SW 1271 (cell line): ENCODE measurements at places on chromosomes 1 and 21.

DNA sequence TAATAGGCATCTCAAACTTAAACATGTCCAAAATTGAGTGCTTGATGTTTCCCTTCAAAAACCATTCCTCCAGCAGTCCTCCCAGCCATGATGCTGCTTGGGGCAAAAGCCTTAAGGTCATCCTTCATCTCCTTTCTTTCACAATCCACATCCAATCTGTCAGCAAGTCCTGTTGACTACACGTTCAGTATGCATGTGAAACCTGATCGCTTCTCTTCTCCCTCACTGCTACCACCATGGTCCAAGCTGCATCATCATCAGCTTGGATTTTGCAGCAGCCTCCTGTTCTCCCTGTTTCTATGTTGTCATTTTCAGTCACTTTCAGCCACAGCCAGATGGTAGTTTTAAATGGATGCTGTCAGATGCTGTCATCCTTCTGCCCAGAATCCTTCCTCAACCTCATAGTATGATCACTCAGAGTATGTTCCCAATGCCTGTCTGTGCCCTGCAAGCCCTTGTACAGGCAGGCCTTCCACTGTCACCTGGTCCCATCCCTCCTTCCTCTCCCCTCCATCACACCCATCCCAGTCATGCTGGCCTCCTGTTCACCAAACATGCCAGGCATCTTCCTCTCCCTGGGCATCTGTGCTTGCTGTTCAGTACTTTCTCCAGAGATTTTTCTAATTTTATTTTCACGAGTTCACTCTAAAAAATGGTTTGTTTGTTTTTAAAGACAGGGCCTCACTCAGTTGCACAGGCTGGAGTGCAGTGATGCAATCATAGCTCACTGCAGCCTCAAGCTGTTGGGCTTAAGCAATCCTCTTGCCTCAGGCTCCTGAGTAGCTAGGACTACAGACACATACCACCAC lies 66.0 kb downstream of the SYDE2 start:
- no peak for DNase-seq

DNA sequence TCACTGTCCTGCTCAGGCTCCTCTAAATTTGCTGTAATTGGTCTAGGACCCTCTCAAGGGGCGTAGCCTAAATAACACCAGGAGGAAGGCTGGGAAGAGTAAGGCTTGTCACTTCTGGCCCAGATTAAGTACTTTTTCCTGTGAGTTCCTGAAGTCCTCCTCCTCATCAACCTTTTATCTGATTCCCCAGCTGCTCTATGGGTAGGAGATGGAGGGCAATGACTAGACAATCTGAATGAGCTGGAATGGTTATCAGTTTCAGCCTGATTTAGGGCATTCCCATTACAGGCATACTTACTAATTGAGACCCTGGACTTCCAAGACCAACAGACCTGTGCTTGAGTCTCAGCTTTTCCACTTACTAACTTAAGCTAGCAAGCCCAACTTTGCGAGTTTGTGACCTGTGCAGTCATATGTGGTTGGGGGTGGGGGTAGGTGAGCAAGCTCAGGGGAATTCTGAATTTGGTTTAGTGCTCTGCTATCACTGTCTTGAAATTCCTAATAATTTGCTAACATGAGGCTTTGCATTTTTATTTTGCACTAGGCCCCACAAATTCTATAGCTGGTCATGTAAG lies 18.0 kb upstream of the FGGY start:
- no peak for DNase-seq

- DNase-seq, result no peak
Observed at GRCh38 chr21:33314111-33314510, 10.7 kb upstream of the IFNAR1 start.

DNA sequence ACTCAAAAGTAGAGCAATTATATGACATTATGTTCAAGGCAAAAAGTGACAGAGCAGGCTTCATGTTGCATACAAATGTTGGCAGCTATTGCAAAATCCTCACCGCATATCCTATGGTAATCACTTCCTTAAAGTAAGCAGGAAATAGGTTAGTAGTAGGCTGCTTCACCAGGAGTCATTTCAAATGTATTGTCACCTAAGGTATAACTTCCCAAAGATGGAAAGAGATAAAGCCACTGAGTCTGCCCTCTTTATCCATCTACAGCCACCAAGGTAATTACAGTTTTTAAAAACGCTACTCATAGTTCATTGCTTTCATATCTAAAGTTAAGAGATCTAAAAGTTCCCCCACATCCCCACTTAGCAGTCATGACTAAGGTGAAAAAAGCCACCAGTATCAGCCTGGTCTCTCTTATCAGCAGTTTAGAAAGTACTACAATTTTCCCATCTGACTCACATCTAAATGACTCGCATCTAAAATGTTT lies 31.6 kb upstream of the UBE2U start:
- DNase-seq, result no peak

- DNase-seq, result no peak
Observed at GRCh38 chr1:61043010-61043820, 39.1 kb upstream of the NFIA start.

DNA sequence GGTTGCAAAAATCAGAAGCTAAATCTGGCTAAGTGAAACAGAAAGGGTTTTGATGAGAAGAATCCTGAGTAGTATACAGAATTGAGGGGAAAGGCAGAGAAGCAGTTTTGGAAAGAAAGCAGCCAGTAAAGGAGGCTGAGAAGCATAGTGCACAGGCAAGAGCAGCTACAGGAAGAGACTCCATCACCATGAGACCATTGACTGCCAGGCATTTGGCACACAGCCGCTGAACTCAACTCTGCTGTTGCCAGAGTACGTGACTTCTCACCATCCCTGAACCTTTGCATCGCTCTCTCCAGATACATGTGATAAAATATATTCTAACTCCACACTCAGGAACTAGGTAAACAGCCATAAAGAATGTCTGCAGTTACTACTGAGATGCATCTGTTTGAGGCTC lies 128.3 kb upstream of the C1orf21 start:
- DNase-seq, result no peak

- DNase-seq, result no peak
Observed at GRCh38 chr1:234732671-234733390, 122.9 kb upstream of the IRF2BP2 start.

DNA sequence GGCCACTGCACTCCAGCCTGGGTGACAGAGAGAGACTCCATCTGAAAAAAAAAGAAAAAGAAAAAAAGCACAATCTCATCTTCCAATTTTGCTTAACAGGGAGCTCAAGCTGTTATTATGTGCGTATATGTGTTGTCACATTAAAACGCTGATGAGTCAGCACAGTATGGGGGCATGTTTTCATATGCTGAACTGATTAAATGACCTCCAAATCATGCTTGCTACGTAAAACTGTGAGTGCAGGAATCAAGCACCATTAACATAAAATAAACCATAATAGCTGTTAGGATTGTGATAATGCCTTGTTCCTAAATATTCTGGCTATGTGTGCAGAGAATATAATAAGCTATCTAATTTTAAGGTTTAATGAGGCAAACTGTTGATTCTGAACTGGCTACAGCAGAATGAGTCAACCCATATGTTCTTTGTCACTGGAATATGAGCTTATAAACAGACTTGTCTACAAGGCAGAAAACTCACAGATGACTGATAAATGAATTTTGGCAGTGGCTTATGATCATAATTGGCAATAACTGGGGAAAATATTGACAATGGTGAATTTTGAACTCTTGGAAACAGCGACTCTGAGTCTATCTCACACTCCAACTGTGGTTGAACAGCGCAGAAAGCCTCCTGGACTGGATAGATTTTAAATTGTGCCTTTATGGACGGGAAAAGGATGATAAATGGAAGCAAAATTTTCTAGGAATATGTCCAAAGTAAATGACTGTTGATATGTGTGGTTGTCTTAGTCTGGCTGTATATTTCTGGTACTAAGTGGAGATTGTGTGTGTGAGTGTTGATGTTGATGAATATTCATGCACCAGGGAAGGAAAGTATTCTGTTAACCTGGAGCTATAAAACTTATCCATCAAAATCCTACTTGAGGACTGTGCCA lies 75.5 kb downstream of the VCAM1 start:
- DNase-seq, result no peak

DNA sequence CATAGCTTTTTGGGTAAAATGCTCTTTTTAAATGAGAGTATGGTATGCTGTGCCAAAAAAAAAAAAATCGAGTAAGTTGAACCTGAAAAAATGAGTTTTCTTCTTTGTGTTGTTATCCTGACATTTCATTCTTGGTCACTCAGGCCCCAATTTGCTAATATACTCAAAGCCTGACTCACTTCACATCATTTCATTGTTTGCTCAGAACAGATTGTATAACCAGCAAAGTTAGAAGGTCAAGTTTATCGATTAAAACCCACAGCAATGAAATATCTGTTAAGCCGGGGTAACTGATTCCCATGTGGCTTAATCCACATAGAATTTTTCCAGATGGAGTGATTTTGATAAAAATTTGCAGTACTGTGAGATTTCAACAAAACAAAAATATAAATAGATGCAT lies 363.7 kb downstream of the NEGR1 start:
- no peak for DNase-seq

GRCh38 chr1:196387766-196388165 lies 220.5 kb downstream of the KCNT2 start:
- DNase-seq, result no peak

GRCh38 chr1:165423136-165423535 lies 21.8 kb downstream of the RXRG start:
- DNase-seq, result no peak

- no peak for DNase-seq
Observed at GRCh38 chr1:24759492-24759891, 14.2 kb downstream of the CLIC4 start.

DNA sequence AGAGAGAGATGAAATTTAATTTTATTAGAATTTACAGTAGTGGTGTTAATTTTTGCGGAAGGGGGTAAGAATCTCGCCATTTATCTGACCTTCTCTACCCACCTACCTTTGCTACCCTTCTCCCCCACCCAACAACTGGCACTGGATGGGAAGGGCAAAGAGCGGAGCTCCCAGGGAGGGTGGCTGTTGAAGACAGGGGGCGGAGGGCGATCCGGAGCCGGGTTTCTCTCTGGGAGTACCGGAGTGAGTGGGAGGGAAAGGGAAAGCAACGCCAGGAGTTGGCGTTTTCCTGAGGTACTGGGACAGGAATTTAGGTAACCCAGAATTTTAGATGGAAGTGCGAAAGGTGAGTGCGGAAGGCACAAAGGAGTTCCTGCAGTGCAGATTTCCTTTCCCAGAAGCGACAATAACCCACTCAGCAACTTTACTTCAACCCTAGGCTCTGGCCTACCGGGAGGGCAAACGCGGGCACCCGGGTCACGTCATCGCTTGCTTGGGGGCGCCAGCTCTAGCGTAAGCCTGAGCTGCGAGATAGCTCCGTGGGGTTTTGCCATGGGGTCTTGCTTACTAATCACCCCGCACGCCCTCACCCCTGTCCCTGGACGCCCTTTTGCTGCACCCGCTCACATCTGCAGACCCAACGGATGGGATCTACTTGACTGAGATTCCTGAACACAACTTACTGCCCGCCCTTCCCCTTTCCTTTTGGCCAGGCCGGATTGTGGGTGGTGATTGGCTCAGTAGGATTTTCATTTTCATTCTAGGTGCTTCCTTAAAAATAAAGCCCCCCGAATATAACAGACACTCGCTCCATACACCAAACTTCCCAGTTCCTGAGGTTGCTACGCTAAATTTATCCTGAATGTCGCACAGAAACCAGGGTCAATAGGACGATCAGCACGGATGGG lies 413.0 kb upstream of the ESRRG start:
- DNase-seq, result no peak

DNA sequence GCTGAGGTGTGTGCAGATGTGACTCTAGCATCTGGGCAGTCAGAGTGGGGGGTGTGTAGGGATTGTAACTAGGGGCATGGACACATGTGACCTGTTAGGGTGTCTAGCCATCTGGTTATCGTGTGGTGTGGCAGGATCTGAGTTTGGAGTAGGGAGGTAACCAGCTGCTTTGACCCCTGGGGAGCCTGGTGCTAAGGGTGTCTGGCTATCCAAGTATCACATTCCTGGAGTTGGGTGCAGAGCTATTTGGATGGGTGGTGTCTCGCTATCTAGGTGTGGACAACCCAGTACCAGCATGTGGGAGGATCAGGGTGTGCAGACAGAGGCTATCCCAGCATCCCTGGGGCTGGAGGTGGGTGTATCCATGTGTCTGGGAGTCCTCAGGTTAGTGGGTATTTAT lies 4.7 kb downstream of the PTPRU start:
- DNase-seq, result no peak

DNA sequence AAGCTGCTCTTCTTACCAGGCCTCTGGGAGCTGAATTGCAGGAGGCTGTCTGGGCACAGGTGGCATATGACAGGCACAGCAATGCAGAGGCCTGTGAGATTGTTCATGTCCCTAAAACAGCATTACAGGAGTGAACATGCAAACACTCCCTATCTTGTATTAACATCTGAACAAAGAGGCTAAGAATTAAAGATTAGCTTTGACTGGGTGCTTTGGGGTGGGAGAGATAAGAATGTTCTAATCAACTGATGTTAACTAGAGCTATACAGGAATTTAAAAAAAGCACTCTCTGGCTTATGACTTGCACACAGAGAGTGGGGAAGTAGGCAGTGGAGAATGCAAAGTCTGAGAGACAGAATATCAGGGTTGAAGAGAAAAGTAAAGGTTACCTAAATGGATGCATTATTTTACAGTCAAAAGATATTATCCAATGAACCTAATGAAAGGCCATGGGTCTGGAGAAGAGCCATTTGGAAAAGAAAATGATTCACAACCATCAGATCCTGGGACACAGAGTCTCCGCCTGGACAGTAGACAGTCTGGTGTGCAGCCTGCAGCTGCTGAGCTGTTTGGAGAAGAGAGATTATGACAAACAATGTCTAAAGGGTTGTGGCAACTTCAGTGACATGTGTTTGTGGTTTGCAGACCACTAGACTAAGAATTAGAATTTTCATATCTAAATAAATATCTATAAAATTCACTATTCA lies 20.2 kb downstream of the DPT start:
- no peak for DNase-seq

- DNase-seq, result no peak
Observed at GRCh38 chr1:29648026-29648425, 411.7 kb downstream of the PTPRU start.

DNA sequence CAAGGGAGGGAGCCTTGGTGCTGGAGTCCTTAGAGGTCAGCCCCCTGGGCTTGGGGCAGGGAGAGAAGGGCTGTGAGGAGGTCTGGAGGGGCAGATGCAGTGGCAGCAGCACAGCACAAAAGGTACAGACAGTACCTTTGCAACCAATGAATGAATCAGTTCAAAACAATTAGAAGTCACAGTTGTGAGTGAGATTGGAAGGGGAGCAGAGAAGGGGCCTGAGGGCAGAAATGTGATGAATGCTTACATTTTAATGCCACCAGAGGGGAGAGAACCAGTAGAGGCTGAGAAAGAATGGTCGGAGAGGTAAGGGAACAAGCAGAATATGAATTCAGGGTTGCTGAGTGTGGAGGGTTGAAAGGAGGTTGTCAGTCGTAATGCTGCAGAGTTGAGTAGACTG lies 24.2 kb downstream of the CAMTA1 start:
- DNase-seq, result no peak

GRCh38 chr1:73980324-73981040 lies 217.5 kb downstream of the LRRIQ3 start:
- no peak for DNase-seq

DNA sequence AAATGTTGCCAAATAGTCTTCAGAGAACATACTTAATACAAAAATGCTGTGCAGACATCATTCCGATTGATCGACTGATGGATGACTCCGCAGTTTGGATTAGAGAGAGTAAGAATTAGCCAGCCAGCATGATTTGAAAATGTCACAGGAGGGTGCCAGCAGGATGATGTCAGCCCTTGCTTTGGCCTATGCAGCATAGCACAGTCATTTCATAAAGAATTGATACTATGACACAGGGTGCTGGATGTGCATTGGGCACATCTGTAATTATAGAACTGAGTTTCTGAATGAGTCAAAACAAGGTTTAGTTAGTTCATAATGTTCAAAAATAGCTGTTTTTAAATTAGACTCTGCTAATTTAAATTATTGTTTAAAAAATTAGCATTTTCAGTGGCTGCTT lies 21.6 kb upstream of the TRAF5 start:
- DNase-seq, result no peak

- no peak for DNase-seq
Observed at GRCh38 chr1:157958263-157958662, 35.2 kb upstream of the KIRREL1 start.
